Midbrain (tissue), 1 donor: ENCODE measurements at places on chromosomes 5 and 9.

GRCh38 chr5:1476181-1476966 is 31.1 kb upstream of the SLC6A3 start:
- no peak for DNase-seq

DNA sequence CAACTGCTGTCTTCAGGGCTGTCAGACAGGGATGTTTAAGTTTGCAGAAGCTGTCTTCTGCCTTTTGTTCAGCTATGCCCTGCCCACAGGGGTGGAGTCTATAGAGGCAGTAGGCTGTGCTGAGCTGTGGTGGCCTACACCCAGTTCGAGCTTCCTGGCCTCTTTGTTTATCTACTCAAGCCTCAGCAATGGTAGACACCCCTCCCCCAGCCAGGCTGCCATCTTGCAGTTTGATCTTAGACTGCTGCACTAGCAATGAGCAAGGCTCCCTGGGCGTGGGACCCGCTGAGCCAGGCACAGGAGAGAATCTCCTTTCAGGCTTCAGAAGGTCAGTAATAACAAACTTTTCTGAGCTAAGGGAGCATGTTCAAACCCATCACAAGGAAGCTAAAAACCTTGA is 545.3 kb downstream of the TLE4 start:
- no peak for DNase-seq

DNA sequence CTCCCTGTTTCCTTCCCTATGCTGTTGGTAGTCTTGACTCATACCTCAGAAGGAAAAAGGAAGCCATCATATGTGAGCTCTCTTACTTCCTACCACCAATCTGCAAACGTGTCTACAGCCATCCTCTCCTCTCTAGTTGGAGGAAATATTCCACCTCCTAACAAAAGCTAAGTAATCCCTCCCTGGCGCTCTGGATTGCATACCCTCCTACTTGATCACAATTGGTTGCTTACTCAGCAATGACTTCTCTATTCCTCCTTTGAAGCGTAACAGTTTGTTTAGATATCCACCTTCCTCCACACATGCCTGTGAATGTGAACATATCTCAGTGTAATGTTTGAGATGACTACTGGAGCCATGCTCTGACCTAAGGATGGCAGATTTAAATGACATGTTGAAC is 18.2 kb downstream of the RUSC2 start:
- no peak for DNase-seq

DNA sequence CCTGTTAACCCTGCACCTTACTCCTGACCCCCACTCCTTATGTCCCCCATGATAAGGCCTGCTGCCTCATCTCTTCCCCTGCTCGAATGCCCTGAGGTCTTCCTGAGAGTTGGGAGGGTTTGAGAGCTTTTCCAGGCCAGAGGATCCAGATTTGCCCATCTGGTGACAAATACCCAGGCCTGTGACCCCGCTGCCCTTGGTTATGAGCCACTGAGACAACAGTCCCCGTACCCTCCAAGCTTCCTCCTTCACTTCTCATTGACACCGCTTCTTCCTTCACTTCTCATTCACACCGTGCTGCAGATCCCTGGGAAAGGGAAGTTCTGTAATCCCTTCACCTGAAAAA is 593 bp downstream of the GM2A start:
- DNase-seq: no peak

- DNase-seq: no peak
Observed at GRCh38 chr5:150438873-150439546, 10.5 kb downstream of the RPS14 start.

DNA sequence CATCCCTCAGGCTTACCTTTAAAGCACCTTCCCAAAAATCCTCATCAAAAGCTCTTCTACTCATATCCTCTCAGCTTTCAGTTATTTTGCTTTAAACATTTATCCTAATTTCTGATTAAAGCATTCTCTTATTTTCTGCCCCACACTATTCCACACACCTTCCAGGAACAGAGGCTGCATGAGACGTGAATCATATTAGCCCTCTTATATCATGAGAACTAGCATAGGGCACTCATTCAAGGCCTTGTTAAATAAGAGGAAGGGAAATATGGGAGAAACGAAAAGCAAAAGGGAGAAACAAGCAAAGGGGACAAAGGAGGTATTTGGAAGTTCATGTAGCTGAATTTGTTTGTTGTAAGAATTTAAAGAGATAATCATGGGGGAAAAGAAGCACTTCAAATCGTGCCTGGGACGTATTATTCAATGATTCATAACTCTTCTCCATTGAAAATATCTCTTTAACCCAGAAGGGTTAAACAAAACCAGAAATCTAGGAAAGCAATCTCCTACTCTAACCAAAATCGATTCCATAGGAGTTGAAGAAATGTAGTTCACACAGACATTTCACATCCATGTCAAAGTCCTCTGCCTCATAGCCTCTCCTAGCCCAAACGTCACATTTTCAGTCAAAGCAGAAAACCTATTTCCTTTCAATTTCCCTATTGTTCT is 4.1 kb downstream of the ALDH1A1 start:
- DNase-seq: no peak

- no peak for DNase-seq
Observed at GRCh38 chr9:130962418-130963316, 23.6 kb upstream of the FIBCD1 start.
